ENCODE measurements at places on chromosomes 4 and X.

- DNase-seq, result no peak
Measured at GRCh38 chr4:535181-535923, 36.3 kb downstream of the PIGG start.

- DNase-seq, result no peak
Measured at GRCh38 chr4:26785810-26786209, 74.8 kb upstream of the STIM2 start.

DNA sequence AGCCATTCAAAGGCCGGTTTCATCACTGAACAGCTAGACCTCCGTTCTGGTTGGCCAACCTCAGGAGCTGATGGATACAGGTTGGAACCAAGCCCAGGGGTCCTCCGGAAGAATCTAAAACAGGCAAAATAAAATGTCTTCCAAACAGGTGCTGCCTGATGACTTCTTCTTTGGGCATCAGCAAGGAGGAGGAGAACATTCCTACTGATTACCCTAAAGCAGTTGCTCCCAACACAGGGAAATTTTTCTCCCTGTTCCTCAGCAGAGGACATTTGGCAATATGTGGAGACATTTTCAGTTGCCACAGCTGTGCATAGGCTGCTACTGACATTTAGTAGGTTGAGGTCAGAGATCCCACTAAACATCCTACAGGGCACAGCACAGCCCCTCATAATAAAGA, 319.3 kb upstream of the PPARGC1A start:
- DNase-seq, result no peak

DNA sequence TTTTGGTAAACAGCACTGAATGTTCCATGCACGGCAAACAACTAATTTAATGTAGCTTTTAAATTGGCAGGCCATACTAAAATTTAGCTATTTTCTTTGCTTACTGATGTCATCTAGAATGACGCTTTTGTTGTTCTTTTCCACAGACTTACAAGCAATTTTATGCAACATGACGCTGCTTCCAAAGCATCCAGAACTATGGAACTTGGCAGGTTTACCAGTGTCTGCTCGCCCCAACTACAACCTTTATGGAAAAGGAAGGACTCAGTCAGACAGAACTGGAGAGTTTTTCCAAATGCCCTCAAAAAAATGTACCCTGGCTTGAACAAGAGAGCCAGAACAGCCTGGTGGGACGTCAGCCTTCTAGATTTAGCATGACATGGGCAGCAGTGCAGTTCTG, 58.7 kb downstream of the ANOS1 start:
- no peak for DNase-seq
